ENCODE measurements at places on chromosomes 4 and X.

DNA sequence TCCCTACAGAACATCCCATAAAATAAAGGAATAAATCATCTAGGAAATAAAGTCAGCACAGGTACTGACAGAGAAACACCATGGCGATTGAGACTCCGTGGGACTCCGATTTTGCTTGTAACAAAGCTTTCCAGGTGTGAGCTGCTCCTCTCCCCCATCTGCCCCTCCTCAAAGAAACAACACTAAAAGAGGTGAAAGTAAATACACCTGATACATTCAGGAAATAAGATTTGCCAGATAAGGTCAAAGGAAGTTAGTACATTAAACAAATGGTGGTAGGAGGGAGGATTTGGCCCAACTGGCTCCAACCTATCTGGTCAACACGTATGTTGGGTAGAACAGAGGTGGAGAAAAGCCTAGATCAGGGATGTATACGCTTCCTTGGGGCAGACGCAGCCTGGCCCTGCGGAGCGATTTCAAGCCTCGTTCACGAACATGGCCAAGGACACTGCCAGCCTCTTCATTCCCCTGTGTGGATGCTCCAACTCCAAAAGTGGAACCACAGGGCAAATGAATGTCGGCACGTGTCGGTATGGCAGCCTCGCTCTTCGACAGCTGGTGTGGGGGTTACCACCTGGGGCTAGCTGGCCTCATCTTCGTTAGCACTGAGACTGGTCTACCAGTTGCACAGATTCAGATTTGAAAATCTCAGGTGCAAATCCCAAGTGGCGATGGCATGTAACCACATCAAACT lies 162.5 kb downstream of the AFAP1 start:
- no peak for DNase-seq

DNA sequence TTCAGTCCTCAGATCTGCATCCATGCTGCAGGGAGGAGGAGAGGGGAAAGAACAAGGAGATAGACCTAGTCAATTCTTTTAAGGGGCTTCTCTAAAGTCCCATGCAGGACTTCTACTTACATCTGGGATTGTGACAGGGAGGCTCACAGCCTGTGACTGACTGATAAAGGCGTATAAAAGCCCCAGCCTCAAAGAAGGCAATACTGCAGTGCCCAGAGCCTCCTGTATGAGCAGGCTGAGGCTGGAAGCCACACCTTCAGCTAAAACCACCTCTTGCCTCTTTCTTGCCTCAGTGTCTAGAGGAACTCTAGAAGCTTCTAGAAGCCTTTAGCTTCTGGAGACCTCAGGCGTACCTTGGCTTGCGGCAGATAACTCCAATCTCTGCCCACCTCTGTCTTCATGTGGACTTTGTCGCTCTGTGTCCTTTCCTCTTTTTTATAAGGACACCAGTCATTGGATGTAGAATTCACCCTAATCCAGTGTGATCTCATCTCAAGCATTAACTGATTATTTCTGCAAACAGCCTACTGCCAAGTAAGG lies 6.0 kb upstream of the ZCCHC4 start:
- no peak for DNase-seq

DNA sequence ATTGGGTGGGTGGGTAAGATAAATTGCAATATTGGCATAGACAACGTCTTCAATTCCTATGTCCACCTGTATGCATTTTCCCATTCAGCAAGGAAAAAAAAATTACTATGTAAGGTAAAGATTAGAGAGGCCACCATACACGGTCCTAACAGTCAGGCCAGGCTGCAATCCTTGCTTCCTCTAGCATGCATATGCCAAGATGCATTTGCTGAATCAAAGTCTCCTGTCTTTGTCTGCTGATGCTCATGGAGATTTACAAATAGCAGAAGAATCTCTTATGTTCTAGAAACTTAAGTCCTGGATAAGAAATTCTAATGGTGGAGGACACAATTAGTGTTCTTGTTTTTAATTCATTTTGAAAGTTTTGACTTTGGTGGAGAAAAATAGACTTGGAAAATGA lies 206.8 kb downstream of the PDGFC start:
- no peak for DNase-seq

GRCh38 chrX:96692454-96692853 lies 7.8 kb downstream of the DIAPH2 start:
- DNase-seq, result no peak

DNA sequence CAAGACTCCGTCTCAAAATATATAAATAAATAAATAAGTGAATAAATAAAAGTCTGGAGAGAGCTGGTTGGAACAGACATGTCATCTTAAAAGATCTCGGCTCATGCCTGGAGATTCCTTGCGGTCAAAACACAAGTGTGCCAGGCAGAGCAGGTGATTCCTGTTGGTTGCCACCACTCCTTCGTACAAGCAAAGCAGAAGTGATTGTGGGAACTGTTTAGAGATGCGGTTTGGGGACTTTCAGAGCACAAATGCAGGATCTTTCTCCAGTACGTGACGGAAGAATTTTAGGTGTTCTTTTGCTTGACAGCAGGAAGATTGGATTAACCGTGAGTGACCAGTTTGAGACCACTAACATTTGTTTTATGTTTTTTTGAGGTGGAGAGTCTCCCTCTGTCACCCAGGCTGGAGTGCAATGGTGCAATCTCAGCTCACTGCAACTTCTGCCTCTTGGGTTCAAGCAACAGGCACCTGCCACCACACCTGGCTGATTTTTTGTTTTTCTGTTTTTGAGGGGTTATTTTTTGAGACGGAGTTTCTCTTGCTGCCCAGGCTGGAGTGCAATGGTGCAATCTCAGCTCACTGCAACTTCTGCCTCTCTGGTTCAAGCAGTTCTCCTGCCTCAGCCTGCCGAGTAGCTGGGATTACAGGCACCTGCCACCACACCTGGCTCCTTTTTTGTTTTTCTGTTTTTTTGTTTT lies 2.8 kb upstream of the CRLF2 start:
- no peak for DNase-seq

DNA sequence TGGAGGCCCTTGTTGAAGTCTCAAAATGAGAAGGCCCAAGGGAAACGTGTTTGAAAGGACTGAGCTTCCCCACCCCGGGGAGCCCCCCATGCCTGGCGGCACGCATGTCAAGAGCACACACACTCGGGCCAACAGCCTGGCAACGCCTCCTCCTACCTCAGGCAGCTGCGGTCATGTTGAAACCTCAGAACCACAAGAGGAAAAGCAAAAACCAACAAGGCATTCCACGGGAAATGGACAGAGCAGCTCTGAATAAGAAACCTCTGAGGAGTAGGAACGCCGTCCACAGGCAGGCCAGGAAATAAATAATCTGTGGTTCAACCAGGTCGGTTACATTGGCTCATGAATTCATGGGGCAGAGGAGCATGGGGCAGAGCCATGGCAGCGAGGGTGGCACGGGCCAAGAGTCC lies 95.7 kb upstream of the AFAP1 start:
- peak; percentile 50 for DNase-seq
